ENCODE measurements at places on chromosomes 1 and 21. TPM values are rescaled to one million over a fixed set of nuclear protein-coding genes. Genes with fewer than 3 reads are reported as not detected.

DYNLT5 gene
- not detected for total RNA-seq

NVL gene
- 21.7 TPM for total RNA-seq

OR2AJ1 gene
- total RNA-seq, result not detected

OR2W3 gene
- total RNA-seq, result 1.8 TPM

ATP6V1G3 gene
- total RNA-seq, result not detected

SLC1A7 gene
- 0.14 TPM for total RNA-seq

PLCH2 gene
- total RNA-seq, result under 0.01 TPM

CYP2J2 gene
- total RNA-seq, result 0.29 TPM

IPO9 gene
- total RNA-seq, result 35.2 TPM

Data from placental pericyte (primary cell).